ENCODE measurements at places on chromosomes 7 and 10.

DNA sequence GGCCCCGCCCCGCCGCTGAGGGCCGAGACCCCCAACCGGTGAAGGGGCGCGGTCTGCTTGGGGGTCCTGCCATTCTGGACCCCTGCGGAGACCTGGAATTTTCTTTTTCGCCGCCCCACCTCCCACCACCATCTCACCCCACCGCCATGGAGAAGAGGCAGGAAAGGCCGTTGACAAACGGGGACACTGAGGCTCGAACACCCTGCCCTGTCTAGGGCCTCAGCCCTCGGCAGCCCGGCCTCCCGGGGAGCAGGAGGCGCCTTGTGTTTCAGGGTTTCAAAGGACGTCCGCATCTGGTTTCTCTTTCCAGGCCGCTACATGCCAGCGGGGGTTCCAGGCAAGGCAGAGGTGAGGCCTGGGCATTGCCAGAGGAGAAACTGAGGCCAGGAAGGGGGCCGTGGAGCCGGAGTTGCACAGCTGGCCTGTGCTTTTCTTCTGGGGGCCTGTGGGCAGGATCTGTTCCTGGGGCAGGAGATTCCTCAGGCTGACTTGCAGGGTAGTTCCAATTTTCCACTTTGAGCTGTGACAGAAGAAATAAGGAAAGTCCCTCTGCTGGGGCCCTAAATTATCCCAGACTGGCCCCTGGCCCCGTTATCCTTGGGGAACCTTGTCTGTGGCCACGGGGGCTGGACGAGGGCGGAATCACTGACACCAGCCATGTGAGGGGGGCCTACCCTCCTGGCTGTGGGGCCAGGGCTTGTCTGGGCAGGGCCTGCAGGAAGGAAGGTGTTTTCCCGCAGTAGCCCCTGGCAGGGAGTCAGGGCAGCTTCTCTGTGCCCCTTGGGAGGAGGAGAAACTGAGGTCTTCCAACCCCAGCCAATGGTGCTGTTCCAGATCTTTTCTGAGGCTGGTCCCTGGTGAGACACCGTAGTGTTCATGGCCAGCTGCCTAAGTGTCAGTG, 900 bp upstream of the MICALL2 start:
- DNase-seq = no peak

- DNase-seq = no peak
Observed at GRCh38 chr7:138527746-138528223, 67.7 kb downstream of the TRIM24 start.

- DNase-seq = peak; percentile 15
Observed at GRCh38 chr7:101814081-101814990, 3.1 kb upstream of the CUX1 start.

GRCh38 chr10:15427843-15428414, 56.8 kb upstream of the FAM171A1 start:
- DNase-seq = no peak

GRCh38 chr7:25911738-25912607, 240.0 kb upstream of the NFE2L3 start:
- DNase-seq = no peak

DNA sequence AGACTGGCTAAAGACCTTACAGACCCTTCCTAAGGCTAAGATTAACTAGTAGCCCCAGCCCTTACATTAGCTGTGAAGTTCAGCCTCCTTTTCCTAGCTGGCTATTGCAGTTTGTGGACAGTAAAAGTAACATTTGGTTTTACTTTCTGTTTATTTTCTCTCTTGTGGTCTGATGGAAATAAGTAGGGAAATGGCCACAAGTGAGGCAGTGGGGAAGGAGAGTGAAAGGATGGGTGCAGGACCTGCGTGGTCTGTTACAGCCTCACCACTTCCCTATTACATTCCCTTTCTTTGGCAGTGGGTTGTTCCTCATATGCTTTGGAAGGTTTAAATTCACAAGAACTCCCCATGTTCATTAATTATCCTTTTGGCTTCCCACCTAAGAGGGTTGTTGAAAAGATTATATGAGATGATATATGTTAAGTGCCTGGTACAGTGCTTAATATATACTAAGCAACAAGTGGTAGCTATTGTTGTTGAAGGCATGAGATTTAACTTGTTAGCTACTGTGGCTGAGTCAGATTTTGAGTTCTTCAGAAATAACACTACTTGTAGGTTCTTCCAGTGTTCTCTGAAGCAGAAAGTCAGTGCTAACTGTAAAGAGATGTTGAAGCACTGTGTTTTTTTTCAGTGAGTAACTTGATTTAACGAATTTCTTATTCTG, 181.7 kb downstream of the ST7 start:
- no peak for DNase-seq

- no peak for DNase-seq
Observed at GRCh38 chr10:119103241-119103902, 541 bp upstream of the DENND10 start.

DNA sequence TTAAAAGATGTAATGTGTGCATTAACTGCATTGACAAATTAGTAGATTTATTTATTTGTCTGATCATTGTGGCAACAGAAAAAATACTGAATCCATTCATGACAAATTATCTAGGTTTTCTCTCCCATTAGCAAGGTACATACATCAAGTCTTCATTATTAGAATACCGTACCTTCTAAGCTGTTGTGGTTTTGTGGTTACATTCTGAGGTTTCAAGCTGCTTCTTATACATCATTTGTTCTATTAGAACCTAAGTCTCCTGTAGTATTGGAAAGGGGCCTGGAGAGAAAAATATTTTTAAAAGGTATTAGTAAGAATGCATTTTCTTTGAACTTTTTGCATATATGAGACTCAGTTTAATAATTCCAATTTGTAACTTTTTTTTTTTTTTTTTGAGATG, 26.3 kb upstream of the CACNB2 start:
- no peak for DNase-seq

DNA sequence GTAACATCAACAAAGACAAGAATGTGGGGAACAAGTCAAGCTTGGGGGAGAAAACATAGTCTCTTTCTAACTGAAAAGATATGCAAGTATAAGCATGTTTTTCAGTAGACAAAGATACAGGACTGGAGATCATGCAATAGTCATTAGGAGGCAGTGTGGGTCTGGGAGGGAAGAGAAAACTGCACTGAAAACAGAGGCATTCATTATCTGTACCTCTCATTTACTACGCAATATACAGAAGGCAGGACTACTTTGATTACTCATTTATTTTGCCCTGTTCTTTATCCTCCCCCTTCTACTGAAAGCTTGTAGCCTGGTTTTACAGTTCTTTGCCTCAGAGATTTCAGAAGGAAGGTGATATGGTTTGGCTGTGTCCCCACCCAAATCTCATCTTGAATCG, 341.2 kb downstream of the CRPPA start:
- DNase-seq = no peak

DNA sequence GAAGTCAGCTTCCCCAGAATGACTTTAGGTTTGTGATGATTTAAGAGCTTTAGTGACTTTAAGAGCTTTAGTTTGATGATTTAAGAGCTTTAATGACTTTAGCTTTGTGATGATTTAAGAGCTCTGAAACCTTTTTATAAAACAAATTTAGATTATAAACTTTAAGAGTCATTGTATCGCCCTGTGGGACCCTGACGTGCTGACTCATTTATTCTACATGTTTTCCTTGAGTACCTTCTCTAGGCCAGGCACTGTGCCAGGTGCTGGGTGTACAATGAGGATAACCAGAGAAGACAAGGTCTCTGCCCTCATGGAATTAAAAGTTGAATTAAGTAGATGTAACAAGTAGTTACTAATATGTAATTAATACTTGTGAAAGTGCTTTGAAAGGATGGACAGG, 45.4 kb downstream of the CNNM1 start:
- DNase-seq = no peak

DNA sequence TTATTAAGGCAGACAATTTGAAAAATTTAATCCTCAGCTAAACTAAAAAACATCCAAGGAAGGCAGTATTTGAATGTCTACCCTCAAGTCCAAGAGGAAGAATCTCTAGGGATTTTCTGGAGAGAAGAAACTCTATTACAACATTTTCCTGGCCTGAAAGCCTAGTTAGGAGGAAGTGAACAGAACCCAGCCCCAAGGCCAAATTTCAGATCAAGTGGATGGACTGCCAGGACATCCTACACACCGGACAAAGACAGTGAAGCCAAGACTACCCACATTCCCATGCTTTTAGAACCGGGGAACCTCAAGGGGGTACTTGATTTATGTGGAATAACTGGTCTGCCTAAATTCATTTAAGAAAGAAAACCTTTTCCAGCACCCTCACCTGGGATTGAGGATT, 108.9 kb upstream of the MEOX2 start:
- DNase-seq = no peak

DNA sequence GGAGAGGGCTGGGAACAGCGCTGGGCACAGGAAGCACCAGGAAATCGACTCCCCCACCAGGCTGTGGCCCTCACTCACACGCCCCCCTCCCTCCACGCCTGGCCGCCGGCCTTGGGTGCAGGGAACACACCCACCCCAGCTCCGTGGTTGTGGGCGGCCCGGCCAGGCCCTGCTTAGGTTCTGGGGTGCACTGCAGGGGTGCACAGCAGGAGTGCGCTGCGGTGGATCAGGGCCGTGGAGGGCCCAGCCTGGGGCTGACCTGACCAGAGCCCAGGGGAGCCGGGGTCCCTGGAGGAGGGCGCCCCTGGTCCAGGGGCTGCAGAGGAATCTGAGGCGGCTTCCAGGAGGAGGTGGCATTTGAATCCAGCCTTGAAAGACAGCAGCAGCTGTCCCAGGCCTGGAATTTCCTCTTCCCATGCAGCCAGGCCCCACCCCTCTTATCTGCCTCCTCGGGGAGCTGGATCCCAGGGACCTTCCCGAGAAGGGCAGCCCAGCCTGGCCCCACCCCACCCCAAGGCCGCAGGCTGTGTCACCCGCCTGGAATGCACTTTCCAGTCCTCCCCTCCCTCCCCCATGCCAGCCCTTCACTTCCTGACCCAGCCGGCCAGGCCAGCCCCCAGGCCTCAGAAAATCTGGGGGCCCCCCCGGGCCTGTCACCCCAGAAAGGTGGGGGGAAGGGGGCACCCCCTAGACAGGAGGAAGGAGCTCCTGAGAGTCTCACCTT, 18.4 kb upstream of the PDGFA start:
- no peak for DNase-seq

- no peak for DNase-seq
Observed at GRCh38 chr7:73699370-73700068, 16.1 kb downstream of the BUD23 start.

- DNase-seq = no peak
Observed at GRCh38 chr10:72392571-72392970, 37.9 kb upstream of the DNAJB12 start.

All from hippocampal formation (tissue), 2 donors.